ENCODE measurements at places on chromosomes 5 and 9.

GRCh38 chr5:17129093-17129849 lies 88.2 kb upstream of the BASP1 start:
- DNase-seq, result no peak

GRCh38 chr5:6321078-6321477 lies 57.3 kb downstream of the MED10 start:
- no peak for DNase-seq

DNA sequence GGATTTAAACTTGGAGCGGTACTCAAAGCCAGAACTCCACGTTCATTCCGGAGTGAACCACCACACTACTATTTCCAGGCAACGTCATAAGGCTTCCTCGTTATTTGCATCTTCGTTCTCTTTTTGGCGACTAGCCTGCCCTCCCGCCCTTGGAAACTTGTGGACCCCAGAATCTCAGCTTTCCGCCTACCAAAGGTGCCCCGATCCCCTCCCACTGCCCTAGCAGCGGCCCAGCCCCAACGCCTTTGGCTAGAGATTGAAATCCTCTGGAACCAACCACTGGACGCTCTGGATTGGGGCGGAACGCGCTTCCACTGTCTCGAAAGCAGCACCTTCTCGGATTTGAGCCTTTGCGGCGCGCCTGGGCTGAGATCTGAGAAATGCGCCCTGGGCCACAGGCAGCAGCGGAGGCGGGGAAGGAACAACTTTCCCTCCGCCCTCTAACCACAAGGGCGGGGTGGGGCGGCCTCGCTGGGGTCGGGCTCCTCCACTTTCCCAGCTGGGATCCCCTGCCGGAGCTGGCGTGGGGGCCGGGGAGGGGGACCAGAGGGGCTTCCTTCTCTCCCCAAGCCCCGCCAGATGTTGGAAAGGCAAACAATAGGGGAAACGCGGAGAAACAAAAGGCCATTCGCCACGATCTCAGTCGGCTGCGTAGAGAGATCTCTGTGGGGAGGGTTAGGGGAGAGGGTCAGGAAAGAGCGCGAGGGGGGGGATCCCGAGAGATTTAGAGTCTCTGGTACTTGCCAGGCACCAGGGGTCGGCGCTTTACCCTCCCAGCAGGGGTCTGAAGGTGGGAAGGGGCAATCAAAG lies 1.3 kb downstream of the MOB3B start:
- DNase-seq, result no peak

GRCh38 chr9:31023847-31024246 lies 1360.6 kb upstream of the ACO1 start:
- no peak for DNase-seq

DNA sequence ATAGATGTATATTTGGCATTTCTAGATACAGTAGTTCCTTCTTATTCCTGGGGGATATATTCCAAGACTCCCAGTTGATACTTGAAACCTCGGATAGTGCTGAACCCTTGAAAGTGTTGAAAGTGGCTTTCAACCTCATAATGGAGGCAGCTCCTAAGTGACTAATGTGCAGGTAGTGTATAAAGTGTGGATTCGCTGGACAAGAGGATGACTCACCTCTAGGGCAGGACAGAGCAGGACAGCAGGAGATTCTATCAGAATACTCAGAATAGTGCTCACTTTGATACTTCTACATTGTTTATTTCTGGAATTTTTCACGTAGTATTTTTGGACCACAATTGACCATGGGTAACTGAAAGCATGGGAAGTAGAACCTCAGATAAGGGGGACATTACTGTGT lies 1138.9 kb upstream of the WWC1 start:
- DNase-seq, result no peak

GRCh38 chr9:18074041-18074440 lies 399.9 kb upstream of the ADAMTSL1 start:
- DNase-seq, result no peak

- DNase-seq, result no peak
Measured at GRCh38 chr9:126016579-126017290, 269.6 kb downstream of the PBX3 start.

DNA sequence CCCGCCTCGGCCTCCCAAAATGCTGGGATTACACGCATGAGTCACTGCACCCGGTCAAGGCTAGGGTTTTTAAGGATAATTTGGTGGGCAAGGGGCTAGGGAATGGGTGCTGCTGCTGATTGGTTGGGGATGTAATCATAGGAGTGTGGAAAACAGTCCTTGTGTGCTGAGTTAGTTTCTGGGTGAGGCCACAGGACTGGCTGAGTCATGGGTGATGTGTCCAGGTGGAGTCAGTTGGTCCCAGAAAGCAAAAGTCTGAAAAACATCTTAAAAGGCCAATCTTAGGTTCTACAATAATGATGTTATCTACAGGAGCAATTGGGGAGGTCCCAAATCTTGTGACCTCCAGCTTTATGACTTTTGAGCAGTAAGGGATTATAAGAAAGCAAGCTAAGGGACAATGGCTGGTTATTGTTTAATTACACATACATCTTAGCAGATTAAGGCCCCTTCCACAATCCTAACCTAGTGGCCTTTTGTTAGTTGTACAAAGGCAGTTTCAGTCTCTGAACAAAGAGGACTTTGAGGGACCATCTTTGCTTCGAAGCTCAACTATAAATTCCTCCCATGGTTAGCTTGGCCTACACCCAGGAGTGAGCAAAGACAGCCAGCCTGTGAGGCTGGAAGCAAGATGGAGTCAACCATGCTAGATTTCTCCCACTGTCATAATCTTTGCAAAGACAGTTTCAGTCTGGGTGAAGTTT lies 5.5 kb upstream of the AOPEP start:
- DNase-seq, result no peak

DNA sequence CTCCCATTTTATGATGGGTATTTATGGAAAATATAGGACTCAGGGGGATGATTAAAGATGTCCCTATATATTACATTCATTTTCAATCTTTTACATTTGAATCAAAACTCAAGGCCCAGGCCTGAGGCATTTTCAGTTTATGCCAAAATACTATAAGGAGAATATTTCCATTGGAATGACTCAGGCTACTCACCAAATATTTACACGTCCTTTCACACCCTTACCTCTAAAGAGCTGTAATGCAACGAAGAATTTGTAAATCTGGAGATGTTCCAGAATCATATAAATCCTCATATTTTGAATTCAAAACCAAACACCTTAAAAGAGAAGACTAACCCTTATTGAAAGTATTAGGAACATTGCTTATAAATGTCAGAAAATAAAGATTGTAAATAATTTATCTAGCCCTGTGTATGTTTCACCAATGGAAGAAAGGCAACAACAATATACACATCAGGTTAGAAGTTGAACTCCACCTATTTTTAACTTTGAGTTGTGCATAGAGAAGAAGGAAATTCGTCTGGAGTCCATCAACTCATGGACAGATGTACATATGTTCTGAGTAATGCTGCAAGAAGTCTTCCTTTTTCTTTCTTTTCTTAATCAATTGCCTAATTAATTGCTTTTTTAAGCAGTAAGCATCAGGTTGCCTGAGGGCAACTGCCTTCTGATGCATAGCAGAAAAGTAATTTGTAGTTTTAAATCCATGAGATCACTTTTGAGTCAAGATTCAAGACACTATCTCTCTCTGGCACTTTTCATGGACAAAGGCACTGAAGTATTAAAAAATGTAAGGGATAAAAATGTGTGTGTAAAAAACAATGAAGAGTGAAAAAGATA lies 579.3 kb upstream of the RGMB start:
- no peak for DNase-seq
